ENCODE measurements at places on chromosomes 6 and 20.

DNA sequence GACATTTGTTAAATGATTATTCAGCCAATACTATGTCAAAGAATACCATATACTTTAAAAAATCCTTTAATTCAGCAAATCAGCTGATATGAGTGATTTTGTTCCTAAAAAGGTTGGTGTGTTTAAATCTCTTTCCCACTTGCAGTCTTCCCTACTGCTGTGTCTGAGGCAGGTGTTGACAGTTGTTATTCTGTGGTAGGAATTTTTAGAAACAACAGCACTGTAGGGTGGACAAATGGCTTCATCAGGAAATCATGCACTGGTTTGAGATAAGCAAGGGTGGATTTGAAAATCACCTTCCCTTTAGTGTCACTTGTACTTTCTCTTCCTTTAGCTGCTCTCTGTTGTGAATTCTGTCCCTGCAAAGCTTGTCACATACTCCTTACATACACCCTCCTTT lies 213.7 kb upstream of the SGK1 start:
- no peak for DNase-seq

DNA sequence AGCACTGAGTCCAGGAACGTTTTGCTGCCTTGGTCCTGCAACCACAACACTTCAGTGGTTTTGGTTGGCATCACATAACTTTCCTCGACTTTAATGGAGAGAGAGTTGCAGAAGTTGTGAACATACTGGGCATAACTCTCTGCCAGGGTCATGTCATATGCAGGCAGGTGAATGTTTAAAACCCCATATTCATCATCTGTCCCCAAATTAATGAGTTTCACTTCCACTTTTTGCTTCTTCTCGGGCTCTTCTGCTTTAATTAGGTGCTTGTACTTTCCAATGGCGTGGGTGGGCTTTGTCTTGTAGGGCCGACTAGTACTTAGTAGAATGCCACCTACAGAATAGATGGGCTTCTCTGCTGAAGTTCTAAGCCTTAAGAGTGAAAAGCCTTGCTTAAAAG lies 45.2 kb upstream of the TFAP2A start:
- no peak for DNase-seq

- DNase-seq: no peak
These were observed 282.2 kb downstream of the GJA1 start for GRCh38 chr6:121717686-121718085.

DNA sequence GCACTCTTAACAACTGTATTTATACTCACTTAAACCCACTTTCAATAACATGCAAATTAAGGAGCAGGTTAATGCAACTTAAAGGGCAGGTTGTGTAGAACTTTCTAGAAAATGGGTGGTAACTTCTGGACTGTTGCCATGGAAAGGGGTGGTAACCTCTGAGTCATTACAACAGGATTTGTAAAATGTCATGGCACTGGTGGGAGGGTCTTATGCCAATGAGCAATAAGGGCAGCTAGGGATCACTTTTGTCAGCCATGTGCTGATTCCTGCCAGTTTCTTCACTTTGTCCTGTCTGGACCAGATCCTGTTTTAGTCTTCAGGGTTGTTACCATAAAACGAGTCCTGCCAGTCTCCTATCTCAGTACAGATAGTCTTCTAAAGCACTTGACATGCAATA lies 560.5 kb upstream of the PTCHD4 start:
- DNase-seq: no peak

DNA sequence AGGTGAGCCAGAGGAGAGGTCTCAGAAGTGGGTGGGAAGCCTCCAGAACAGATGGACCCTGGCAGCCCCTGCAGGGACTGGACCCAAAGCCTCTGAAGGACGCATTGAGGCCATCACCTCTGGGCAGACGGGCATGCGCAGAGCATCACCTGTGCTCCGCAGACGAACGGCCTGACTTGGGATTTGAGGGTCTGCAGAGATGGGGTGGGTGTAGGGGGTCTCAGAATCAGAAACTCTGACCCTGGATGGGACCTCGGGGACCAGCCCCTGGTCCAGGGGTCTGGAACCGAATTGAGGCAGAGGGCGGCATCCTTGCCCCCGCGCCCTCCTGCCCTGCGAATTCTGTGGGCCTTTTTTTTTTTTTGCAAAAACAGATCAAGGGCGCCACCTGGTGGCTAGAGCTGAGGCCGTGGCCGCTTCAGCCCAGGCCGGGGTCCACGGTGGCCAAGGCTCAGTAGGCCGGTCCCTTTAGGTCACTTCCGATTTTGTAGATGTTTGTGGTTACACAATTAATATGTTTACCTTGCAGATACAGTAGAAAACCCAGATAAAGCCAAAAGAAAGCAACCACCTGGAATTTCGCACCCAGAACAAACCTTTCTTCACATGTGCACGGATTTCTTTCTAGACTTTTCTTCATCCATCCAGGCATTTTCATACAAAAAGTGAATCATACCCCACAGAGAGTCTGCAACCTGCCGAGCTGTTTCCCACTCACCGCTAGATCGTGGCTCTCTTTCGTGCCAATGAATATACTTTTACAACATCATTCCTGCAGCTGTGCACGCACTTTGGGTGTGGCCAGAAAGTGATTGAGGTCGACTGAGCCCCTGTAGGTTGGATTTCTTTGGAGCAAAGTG lies 25.9 kb downstream of the ZBP1 start:
- no peak for DNase-seq

DNA sequence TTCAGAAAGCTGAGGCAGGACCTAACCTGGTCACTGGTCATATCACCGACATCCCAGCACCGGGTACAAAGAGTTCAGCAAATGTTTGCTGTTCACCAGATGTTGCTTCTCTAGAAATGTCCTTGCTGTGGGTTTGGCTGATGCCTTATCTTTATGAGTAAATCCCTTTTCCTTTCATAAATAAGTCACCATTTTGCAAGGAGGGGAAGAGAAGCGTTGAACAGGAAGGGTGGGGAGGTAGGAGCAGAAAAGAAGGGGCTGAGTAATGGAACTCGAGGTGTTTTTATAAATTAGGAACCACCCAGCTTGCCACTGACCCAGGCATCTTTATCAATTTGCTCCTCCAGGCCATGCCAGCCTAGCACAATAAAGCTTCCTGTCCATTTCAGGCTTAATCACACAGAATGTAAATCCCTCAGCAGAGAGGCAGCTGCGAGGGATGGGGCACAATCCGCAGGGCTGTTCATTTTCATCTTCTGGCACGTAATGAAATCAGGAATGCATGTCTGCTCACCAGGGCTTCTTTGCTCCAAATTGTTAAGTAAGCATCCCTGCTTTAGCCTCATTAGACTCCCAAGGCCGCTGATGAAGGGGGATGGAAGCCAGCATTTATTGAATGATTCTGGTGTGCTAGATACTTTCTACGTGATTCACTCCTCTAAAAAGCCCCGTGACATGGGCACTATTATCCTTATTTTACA lies 371.9 kb upstream of the CHD6 start:
- no peak for DNase-seq

DNA sequence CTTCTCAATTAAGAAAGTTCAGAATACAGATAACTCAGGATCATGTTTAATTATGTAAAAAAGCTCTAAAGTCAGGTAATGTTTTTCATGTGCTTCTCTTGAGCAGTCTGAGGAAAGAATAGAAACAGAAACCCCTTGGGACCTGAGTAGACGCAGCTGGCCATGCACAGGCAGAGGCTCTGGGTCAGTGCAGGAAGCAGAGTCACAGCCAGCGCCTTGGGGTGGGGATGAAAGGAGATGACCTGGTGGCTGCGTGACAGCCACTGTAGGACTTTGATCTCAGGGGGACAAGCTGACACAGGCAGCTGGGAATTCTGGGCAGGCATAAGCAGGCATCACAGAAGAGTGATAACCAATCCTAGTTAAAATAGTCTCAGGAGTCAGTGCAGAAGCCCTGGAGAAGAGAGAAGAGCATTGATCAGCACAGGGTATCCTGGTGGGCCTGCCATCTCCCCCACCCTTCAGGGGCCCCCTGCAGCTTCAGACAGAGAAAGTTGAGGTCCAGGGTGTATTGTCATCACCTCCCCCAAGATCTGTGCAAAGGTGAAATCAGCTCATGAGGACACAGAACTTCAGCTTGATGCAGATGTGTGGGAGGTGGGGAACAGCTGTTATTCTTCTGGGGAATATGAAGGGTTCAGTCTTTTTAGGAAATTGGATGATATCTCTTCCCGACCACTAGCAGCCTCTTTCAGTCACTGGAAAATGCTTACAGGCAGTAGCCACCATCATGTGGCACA lies 6.4 kb downstream of the HLA-DQB1 start:
- no peak for DNase-seq

- DNase-seq: peak; percentile 81
These were observed at the start of gene HMGA1 for GRCh38 chr6:34236443-34237315. HMGA1 (plus strand) TSS chr6:34236873; CDS start chr6:34240781, 3,908 bp downstream.

GRCh38 chr6:108739496-108740330 lies 108.5 kb upstream of the ARMC2 start:
- DNase-seq: no peak

DNA sequence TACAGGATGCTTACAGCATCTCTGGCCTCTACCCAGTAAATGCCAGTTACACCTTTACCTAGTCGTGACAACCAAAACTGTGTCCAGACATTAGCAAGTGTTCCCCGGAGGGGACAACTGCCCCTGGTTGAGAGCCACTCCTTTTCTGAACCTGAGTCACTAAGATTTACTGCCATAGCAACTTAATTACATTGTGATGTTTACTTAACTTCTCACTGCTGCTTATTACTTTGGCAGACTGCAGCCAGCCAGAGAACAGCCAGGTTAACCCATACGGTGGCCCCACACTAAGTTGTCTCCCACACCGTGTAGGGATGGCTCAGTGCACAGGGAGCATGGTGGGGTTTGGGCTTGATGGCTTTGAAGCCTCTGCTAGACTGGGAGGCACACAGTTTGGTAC lies 204.7 kb upstream of the SULF2 start:
- DNase-seq: no peak

DNA sequence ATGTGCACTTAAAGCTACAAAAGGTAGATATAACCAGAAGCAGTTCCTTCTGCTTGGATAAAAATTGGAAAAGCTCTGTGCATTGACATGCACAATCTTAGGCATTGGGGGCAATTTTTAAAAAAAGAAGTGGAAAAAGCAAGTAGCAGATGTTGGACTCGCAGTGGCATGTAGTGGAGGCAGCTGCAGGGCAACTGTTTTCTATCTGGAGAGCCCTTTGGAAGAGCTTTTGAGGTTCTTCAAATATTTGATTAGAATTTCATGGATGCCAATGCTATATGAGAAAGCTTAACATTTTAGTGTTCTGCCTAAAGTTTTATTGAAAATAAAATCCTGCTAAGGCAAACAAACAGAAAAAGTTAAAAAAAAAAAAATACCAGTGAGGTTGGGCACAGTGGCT lies 388.3 kb upstream of the RNF217 start:
- DNase-seq: no peak

- DNase-seq: no peak
These were observed 278.6 kb upstream of the TCF21 start for GRCh38 chr6:133610227-133610840.

- DNase-seq: no peak
These were observed 70.7 kb downstream of the SOBP start for GRCh38 chr6:107560657-107561056.

GRCh38 chr6:44925100-44925739 lies 402.9 kb upstream of the RUNX2 start:
- no peak for DNase-seq

DNA sequence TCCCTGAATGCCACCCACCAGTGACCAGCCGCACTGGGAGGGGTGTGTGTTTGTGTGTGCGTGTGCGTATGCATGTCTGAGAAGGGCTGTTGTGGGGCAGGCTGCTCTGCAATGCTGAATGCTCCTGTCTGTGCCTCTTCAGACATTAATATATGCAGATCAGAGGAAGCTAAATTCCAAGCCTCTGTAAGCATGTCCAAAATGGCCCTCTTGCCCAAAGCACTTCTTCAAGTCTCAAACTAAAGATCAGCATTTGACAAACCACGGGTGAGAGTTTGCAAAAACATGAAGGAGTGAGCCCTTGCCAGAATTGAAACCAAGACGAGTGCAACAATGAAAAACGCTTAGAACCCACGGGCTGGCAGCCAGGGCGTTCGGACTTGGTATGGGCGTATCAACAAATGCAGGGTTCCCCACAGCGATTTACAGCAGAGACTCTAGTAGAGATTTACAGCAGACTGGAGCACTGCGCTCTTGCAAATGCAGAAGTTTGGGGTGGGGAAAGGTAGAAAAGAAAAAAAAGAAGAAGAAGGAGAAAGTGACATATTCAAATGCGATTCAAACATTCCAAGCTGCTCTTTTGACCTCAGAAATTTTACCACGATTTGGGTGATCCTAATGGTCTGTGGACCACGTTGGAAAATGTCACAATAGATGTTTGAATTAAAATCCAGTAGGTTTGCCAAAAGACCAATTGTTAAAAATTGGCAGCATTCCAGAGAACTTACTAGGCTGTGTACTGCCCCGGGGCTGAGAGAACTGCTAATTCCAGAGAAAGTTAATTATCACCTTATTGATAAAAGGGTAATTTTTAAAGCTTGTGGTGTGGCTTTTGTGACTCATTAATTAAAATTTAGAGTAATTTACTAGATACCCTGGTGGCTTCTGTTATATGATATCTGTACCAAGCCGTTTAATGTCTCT lies 3.5 kb downstream of the SCML4 start:
- DNase-seq: no peak

DNA sequence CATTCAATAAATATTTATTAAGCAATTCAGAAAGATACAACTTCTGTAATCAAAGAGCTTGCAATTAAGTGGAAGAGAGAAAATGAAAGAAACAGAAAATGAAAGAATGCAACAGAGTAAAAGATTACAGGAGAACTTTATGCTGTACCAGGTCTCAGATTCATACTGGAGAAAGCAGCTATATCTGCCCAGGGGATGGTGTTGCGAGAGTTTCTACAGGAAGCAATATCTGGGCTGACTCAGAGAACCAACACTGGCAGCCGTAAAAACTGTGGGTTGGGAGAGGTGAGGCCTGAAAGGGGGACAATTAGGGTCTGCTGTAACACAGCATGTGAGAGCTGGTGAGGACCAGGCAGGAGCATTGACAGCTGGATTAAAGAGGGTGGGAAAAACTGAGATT lies 256.7 kb upstream of the TCF21 start:
- DNase-seq: no peak

- no peak for DNase-seq
These were observed 6.6 kb downstream of the SIRPB2 start for GRCh38 chr20:1484438-1485116.

DNA sequence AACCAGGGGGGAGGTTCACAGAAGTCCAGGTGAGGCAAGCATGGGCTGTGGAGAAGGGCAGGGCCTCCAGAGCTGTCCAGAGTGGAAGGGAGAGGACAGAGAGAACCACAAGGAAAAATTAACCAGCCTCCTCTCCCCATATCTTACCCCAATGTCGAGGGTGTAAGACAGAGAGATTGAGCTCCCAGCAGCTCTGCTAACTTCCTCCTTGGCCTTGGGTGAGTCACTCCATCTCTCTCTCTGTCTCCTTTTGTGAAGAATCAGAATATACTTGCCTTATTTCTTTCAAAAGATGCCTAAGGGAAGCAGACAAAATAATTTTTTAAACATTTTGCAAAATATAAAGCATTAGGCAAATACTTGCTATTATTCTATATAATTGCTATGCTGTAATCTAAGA lies 58.3 kb upstream of the IYD start:
- no peak for DNase-seq
